ENCODE measurements at places on chromosomes 5 and 9. TPM values are rescaled to one million over a fixed set of nuclear protein-coding genes. Genes with fewer than 3 reads are reported as not detected.

The OBP2B gene
- total RNA-seq, result not detected

The RNF183 gene
- total RNA-seq, result not detected

GRCh38 chr9:72092820-72093219 lies 32.4 kb upstream of the C9orf57 start:
- DNase-seq, result no peak

GRCh38 chr5:151931260-151931659 lies 6.6 kb upstream of the GLRA1 start:
- DNase-seq, result no peak

The PCDHGA5 gene
- 14.3 TPM for total RNA-seq

The GNA14 gene
- 9.0 TPM for total RNA-seq

DNA sequence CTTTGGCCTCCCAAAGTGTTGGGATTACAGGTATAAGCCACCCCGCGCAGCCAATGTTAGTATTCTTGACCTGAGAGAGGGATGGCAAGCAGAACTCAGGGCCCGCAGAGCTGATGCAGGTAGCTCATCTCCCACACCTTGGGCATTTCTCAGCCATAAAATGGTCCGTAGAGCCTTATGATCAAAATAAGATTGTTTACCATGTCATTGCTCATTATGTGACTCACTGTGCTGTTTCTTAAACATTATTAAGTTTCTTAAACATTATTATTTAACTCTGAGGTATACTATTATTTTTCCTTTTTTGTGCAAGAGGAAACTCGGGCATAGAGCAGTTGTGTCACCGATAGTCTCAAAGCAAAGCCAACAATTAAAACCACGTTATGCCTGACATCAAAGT lies 42.4 kb upstream of the POU4F3 start:
- no peak for DNase-seq

The TARS1 gene
- total RNA-seq, result 59.9 TPM

DNA sequence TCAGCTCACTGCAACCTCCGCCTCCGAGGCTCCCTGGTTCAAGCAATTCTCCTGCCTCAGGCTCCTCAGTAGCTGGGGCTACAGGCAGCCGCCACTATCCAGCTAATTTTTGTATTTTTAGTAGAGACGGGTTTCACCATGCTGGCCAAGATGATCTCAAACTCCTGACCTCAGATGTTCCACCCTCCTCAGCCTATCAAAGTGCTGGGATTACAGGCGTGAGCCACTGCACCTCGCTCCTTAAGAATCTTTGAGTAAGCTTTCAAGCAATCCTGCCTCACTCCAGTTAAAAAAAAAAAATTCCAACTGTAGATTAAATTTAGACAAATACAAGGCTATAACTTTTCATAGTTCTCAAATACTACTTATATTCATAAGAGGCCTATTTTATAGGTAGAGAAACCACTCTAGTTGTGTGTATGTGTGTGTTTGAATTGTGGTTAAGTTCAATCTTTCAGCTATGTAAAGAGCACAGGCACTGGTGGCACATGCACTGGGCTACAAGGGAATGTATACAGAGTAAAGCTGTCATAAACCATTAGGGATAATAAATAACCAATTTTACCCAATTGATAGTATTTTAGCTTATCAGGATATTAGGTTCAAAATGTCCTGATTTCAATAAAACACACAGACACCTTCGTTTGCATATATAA lies 50.6 kb upstream of the RAPGEF6 start:
- no peak for DNase-seq

The RASA1 gene
- 46.8 TPM for total RNA-seq

Data from cerebellum (tissue), 4 donors.